ENCODE measurements at places on chromosomes 7 and 10. TPM values are rescaled to one million over a fixed set of nuclear protein-coding genes. Genes with fewer than 3 reads are reported as not detected.

DNA sequence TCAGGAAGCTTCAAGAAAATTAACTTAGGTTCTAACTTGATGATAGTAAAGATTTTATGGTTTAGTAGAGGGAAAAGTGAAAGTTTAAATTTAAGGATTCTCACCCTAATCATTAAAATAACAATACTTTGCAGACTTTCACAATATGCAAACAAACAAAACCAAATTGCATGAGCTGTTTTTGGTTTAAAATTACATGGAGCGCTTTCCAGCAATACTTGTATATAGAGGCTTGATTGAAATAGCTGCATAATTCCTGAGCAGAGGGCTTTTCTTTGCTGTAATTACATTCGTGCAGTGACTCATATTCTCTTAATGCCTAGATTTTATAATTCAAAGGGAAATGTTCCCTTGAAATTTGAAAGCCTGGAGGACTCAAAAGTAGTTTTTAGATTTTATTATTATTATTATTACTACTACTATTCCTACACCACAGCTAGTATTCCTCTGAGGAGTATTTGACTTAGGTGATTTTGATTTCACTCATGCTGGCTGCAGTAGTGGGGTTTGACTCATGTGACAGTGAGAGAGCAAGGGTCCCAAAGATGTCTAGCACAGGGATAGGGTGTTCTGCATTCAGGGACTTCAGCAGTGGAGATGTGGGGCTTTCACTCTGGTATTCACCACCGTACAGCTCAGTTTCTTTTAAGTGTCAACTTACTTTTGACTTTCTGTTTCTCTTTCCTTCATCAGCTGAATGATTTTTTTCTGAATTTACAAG lies 138.1 kb downstream of the ADAM22 start:
- DNase-seq: no peak

GRCh38 chr10:110083884-110084283 lies 76.1 kb downstream of the ADD3 start:
- DNase-seq: no peak

DNA sequence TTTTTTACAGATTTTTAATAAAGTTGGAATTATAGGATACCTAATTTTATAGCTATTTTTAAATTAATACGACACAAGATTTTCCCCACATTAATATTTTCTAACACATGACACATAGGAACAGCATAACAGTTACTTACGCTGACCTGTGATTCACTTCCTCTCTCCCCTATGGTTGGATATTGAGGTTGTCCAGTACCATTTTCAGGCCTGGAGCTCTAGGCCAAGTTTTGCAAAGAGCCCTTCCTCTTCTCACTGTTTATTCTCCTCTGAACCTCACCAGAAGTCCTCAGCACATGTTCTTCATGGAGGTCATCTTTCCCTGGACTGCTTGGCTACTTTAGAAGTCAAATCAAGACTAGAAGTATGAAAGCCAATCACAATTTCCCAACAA lies 28.2 kb downstream of the LYZL1 start:
- no peak for DNase-seq

The CFAP70 gene
- 0.39 TPM for total RNA-seq

DNA sequence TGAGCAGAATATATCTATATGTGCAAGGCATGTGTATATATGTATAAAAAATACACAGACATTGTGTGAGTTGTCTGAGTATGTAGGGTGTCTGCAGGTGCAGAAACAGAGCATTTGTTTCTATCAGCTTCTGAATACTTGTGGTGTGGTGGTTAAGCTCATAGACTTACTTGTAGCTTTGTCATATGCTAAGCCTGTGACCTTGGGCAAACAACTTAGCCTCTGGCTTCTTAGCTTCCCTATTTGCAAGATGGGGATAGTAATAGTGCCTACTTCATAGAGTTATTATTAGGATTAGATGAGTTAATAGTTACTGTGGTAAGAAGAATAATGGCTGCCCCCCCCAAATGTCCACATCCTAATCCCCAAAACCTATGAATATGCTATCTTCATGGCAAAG lies 28.2 kb upstream of the PAX2 start:
- DNase-seq: no peak

DNA sequence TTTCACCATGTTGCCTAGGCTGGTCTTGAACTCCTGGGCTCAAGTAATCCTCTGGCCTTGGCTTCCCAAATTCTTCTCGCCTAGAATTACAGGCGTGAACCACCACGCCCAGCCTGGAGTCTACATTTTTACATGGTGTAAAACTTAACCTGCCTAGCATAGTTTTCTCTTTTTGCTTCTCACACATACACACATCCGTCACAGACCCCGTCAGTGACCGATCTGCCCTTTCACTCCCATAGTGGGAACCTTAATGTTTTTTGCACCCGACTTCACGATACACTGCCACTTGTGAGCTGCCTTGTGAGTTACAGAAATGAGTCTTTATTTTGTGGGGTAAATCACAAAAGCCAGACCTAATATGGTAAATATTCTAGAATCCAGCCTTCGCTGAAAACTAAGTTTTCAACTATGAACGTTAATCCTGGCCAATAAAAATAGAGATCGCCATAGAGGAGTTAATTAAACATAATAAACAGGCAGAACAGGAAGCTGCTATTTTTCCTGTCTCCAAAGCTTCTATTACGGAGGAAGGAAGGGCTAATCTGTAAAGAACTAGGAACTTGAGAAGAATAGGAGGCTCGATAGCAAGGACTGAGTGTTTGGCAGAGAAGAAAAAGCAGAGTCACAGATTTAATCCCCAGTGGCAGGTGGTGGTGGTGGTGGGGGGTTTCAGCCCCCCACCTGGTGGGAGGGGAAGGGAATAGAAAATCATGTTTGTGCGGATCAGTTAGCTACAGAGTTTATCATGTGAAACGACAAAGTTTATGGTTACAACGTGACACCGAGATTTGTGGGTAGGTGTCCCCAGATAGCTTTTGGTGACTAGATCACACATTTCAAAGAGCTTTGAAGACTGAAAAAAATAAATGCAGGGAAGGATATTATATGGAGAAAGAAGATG lies 14.7 kb upstream of the FAM171A1 start:
- DNase-seq: peak; percentile 75

All from glomerular endothelial cell (primary cell).